ENCODE measurements at places on chromosomes 5 and 9.

DNA sequence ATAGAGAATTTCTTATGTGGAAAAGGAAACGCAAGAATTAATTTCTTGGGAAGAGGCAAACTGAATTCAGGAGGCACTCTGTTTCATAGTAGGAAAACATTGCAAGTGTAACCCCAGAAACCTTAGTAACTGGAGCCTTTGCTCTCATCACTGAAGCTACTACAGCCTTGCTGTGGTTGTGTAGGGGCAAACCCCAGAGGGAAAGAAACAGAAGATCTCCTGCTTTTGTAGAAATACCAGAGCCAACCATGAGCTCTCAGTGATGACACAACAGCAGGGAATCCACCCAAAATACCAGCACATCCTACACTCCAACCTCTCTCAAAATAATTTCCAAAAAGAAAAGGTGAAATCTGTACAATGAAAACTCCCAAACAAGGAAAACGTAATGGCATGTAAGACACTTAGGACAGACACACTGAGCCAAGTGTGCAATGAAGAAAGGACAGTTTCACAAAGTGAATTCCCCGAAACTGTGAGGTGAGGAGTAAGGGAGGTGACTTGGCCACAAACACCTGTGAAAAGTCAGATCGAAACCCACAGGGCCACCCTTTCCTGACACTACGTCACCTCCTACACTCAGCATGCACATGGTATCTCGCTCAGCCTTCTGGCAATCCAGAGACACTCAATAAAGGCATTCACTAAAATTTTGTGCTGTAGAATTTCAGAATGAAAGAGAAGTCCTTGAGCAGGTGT lies 8.5 kb upstream of the ACSL6 start:
- peak; percentile 52 for DNase-seq

GRCh38 chr5:171952021-171952420 lies 54.4 kb downstream of the FBXW11 start:
- no peak for DNase-seq

DNA sequence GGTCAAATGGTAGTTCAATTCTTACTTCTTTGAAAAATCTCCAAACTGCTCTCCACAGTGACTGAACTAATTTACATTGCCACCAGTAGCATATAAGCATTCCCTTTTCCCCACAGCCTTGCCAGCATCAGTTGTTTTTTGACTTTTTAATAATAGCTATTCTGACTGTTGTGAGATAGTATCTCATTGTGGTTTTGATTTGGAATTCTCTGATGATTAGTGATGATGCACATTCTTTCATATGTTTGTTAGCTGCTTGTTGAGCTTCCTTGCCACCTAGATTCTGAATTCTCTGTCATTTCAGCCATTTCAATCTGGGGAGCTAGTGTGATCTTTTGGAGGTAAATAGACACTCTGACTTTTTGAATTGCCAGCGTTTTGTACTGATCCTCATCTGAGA lies 24.0 kb downstream of the CDK20 start:
- DNase-seq: no peak

DNA sequence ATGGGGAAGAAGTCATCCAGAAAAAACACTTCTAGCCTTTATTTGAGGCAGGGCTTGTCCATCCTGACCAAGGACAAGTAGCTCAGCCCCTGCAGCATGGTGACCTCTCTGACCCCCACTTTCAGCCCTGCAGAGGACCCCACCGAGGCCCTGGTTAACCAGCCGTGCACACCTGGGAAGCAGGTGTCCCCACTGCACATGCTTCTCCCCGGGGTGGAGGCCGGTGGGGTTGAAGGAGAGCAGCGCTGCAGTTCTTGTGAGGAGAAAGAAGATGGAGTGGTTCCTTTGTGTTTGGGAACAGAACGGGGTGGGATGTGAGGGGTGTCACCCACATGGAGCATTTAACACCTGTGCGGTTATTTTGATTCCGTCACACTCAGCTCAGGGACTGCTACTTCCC lies 21.1 kb upstream of the ZBTB34 start:
- no peak for DNase-seq
